T follicular helper cell (primary cell): ENCODE measurements at places on chromosomes 2 and 18.

DNA sequence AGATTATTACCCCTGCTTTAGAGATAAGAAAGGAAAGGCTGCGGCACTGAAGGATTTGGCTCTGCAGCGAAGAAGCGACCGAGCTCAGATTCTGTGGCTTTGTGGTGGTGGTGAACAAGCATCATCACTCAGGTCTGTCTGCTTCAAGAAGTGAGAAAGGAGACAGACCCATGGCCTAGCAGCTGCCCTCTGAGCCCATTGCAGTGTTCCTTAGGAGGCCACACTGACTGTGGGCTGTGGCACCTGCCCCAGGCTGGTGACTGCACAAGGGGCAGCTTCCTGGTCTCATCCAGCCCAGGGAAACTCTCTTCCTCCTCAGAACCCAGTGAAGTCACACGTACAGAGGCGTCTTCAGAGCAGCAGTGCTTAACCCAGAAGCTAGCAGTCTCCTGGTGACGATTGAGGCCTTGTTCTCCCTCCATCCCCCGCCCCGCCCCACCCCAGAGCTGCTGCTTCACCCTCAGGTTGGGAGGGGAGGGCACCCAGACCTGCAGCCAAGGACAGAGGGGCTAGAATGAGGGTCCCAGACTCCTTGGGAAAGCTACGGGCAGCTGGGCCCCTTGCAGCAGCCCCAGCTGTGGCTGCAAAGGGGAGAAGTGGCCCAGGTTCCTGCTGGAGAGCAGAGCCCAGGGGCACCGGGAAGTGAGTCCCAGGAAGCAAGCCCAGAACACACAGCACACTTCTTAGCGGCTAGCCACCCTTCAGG lies 22.2 kb downstream of the BIN1 start:
- no peak for DNase-seq

DNA sequence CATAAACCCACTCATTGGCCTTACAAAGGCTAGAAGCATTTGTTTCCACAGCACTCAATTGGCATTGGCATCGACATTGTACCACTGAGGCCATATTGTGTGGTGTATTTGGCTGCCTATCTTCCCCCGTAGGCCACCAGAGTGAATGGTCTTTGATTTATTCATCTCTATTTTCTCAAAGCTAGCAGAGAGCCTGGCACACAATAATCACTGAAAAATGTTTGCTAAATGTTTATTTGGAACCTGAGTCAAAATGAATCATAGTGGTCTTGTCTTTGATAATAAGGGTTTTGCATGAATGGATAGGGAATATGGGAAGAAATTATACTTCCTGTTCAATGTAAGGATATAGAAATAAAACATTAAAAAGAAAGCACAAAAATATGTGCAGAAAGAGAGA lies 107.3 kb upstream of the SLC8A1 start:
- DNase-seq = no peak

- DNase-seq = no peak
Observed at GRCh38 chr2:200042102-200042735, 86.8 kb downstream of the MAIP1 start.

DNA sequence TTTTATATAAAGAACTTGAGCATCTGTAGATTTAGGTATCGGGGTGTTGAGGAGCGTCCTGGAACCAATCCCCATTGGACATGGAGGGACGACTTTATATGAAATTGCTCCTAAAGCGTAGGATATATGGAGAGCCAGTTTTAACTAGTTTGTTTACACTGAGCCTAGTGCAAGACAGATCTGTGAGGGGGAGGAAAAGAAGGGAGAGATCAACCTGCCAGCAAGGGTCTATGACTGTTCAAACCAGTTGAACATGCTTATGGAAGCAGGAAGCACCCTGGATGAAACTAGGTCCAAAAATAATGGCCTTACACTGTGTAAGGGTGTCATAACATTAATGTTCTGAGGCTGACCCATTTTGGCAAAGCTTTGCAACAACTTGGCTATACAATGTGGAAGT lies 34.0 kb upstream of the SLC40A1 start:
- no peak for DNase-seq

DNA sequence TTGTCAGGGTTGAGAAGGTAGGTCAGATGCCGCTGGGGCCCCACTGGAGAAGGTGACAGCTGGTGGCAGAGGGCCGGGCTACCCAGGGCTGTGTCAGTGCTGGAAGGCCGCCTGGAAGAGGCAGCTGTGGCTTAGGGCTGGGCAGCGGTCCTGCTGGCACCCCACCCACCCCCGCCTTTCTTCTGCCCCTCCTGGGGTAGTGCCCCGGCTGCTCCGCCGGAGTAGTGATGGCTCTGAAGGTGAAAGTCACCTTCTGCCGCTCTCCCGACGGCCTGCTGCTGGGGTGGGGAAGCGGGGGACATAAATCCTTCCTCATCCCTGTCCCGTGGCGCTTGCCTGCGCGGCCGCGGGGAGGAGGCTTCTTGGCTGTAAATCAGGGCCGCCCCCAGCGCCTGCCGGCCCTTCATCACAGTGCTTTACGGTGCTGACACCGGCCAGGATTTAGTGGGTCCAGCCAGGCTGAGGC lies 332.2 kb downstream of the DYSF start:
- no peak for DNase-seq
